Activated CD4-positive, alpha-beta T cell treated with anti-CD3 and anti-CD28 coated beads, Interleukin-2, amount 50 U/mL, for 48 hours (primary cell): ENCODE measurements at places on chromosomes 13 and 19.

- DNase-seq, result no peak
Observed at GRCh38 chr19:1632462-1633268, 19.8 kb downstream of the TCF3 start.

- DNase-seq, result no peak
Observed at GRCh38 chr13:100790405-100790804, 115.8 kb upstream of the TMTC4 start.

GRCh38 chr19:15464394-15465385 is at the start of gene RASAL3:
Gene RASAL3 (minus strand): TSS chr19:15464544. CDS start chr19:15464358, 186 bp downstream.
- peak; percentile 79 for DNase-seq

GRCh38 chr19:19554074-19555023 is 16.3 kb downstream of the CILP2 start:
- DNase-seq, result peak; percentile 74

GRCh38 chr13:20465218-20465879 is 60.3 kb downstream of the CRYL1 start:
- no peak for DNase-seq

GRCh38 chr13:27130979-27131623 is 40.5 kb downstream of the USP12 start:
- DNase-seq, result peak; percentile 59

DNA sequence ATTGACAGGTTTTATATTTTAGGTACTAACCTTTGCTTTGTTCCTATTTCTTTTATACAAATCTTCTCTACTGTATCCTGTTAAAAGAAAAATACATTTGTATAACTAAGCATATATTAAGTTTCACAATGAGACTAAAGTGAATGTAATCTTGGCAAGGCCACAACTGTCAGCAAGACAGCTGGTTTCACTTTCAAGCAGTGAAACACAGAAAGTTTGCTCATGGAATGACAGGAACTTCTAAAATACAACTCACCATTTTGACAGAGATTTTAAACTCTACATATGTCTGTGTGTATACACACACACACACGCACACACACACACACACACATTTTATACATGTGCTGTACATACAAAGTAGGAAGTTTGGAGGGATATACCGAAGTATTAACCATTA is 53.3 kb downstream of the PARP4 start:
- DNase-seq, result no peak

GRCh38 chr13:105035092-105035491 is 1500.4 kb downstream of the EFNB2 start:
- no peak for DNase-seq

GRCh38 chr19:12669270-12670158 is 2.9 kb downstream of the WDR83 start:
- DNase-seq, result peak; percentile 82

DNA sequence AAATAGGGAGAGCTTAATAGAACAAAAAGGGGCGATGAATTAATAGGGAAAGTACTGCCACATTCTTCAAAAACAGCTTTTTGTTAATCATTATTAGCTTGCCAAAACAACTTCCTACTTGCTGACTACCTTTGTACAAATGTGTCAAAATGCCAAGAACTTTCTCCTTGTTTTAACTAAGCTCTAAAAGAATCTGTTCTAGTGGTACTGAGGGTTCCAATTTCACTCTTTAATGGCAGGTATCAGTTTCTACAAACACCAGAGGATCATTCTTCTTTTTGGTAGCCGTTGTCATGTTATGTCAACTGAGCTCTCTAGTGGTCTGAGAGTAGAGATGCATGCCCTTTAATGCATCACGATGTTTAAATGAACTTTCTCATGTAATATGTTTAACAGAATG is 29.4 kb upstream of the FBXL3 start:
- DNase-seq, result no peak

GRCh38 chr19:33524024-33524664 is 2.6 kb upstream of the PEPD start:
- DNase-seq, result no peak

DNA sequence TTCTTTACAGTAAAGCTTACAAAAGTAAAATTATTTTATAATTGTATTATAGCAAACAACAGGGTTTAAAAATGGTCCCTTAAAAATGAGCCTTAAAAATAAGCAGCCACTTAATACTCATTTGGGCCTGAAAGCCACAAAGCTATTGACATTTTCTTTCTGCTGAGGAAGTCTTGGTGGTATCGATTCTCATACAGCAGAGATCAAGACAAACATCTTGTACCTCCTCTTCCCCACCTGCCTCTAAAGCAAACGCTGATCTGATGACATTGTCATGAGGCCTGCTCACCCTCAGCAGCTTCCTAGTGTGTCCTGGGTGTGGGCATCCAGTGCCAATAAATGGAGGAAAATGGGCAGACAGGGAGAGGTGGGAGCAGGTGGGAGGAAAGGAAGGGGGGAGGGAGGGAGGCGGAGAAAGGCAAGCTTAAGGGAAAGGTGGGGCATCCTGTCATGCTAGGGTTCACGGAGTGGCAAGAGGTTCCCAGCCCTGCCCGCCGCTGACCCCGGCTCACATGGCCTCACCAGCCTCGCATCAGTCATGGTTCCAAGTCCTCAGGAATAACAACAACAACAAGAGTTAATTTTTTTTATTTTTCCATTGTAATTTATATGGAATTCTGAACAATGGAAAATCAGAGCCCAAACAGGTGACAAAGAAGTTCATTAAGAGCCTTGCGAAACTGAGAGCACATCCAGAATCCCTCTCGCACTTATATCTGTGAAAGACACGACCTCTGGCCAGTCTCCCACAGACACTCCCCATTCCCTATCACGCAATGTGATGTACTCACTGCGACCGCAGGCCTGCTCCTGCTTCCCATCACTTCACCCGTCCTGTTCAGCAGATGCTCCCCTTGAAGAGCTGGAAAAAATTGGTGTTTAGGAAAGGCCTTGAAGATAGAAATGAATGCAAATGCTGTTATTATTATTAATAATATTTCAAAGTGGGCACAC is 15.1 kb upstream of the ATP11A start:
- no peak for DNase-seq

DNA sequence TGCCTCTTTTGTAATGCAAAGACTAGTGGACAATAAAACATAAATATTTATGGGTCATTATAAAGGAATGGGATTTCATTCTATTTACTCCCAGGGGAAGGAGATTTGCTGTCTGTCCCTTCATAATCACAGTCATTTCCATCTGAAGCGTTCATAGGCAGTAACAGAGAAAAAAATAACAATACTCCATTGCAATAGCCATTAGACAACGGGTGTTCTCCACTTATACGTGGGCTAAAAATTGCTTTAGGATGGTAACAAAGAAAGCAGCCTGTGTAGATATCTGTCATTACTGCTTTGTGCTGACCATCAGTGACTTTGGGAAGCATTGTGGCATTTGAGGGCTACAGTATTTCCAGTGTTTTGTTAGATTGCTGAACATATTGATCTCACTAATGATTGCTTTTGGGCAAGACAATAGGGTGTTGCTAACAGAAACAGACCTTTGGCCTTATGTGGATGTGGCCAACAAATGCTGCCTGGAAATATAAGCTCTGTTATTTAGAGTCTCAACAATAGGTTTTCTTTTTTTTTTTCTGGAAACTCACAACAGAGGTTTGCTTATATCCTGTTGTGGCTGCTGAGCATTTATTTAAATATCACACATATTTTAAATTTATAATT is 355.2 kb downstream of the MTUS2 start:
- no peak for DNase-seq

GRCh38 chr19:4059891-4060620 is 6.6 kb downstream of the ZBTB7A start:
- DNase-seq, result peak; percentile 67
